ENCODE measurements at places on chromosomes 1 and 21.

DNA sequence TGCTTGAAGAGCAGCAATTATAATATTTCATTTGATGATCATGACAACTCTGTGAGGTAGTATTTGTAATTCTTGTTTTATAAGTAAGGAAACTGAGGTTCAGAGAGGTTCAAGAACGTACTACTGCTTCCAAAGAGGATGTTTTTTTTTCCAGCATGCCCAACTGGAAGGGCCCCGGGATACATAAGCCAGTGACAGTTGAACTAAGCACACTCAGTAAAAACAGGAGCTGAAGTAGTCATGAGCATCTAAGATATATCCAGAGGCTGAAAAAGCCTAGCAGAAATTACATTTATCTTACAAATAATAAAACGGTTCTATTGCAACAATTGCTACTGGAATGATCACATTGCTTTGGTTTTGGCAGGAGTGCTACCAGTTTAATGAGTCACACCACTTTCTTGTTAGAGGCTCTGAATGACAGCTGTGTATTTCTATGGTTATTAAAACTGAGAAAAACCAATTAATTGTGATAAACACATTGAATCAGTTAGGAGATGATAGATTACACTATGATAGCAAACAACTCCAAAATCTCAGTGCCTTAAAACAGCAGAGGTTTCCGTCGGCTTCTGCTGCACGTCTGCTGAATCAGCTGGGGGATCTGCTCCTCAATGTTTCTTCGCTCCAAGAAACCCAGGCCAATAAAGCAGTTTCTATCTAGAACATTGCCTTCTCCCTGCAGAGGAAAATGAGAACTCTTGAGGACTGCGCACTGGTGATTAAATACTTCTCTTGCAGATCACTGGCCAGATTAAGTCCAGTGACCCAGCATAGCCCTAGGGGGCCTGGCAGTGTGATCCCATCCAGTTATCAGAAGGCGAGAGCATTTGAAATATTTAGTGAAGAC, 522.7 kb downstream of the PLPP3 start:
- DNase-seq: no peak

DNA sequence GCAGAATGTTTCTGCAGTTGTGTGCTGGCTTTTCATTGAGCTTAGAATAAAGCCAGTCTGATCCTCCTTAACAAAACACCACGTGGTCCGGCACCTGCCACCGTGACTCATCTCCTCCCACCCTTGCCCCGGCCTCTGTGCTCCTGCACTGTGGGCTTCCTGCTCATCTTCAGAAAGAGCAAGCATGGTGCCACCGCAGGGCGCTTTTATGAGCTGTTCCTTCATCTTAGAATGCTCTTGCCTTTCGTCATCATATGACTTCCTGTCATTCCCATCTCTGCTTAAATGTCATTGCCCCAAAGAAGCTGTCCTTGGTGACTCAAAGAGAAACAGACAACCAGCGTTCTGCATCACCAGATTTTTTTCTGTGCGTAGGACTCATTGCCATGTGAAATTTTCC, 117.8 kb downstream of the HHAT start:
- no peak for DNase-seq

DNA sequence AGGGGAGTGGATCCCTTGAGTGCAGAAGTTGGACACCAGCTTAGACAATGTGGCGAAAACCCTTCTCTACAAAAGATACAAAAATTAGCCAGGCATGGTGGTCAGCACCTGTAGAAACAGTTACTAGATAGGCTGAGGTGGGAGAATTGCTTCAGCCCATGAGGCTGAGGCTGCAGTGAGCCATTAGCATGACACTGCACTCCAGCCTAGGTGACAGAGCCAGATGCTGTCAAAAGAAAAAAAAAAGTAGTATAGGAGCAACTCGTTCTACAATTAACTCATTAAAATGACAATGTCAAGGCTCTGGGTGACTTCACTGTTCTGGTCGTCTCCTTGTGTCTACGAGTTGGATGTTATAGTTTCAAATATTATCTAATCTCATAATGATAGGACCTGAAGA, 370.6 kb upstream of the NCAM2 start:
- DNase-seq: no peak

DNA sequence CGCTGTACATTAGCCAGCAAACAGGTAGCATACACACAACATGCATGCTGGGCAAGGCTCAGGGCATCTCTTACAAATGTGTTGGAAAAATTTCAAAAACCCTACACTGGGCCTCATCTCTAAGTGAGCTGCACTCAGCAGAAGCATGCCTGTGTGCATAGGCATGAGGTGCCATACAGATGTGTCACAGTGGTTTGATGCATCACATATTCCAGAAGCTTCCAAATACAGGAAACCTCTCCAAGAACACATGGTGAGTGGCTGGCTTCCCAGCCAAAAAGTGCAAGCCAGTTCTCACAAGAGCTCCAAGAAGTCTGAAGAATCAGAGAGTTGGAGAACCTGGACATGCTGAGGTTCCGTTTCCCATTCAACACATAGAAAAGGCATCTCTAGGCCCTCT, 58.3 kb downstream of the CD46 start:
- DNase-seq: no peak

GRCh38 chr1:160981584-160982411, 27.2 kb upstream of the ITLN2 start:
- no peak for DNase-seq

DNA sequence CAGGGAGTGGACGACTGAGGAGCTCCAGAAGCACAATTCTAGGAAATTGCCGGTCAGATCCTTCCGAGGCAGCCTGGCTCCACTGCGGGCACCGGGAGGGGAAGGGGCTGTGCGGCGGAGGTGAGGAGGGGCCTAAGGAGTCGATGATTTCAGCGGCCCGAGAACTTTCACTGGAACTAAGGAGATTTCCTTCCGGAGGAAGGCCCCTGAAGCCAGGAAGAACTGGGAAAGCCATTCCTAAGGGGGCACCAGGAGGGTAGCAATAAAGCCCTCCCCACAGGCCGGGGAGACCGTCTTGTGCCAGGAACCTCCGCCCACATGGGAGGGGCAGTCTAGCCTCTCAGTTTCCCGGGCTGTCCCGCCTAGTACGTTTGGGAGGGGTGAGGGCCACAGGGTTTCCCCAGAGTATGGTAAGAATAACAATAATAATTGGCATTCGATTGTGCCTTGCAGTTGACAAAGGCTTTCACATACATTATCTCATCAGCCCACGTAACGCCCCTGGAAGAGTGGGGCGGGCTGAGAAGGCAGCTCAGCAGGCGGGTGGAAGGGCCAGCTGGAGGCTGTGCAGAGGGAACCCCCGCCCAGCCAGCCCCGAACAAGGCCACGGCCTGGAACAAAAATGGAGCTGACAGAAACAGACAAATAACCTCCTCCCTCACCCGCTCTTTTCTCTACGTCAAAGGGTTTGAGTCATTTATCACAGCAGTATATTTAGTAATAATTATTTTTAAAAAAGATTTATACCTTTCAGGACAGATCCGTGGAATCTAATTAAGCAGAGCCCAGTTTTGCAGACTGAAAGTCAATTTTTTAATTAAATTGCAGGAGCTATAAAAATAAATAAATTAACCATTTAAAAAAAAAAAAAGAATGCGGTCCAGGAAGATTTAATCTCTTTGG, 19.8 kb downstream of the NPR1 start:
- DNase-seq: no peak

DNA sequence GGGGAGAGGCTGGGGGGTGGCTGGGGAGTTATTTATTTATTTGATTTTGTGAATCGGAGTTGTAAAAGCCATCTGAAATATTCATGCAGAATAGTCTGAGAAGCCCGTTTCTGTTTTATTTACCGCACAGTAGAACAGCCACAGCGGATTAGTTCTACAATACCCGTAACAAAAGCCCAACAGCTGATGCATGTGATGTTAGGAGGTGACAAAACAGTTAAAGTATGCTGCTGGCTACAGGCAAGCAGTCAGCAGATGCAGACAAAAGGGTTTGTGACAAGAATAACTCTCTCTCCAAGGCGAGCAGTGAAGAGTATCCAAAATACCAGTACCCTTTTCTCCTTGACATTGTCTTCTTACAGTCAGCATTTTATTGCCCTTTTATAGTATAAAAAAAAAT, 42.0 kb downstream of the PROX1 start:
- DNase-seq: no peak

- DNase-seq: no peak
These were observed 38.6 kb downstream of the KIAA1614 start for GRCh38 chr1:180951186-180951745.

DNA sequence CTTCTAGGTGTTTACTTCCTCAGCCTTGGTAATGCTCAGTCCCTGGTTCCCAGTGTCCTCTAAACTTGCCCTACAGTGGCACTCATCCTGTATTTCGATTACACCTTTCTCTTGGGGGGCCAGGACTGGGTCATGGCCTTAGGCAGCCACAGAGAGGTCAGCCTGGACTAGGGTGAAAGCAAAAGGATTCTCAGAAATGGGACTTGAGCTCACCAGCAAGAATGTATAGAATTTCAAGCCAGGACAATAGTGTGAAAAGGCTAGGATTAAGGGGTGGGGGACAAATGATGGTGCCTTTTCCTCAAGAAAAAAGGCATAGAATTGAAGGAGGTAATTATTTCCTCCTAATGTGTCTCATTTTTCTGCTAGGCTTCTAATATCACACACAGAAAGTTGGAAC, 166.8 kb upstream of the RUNX1 start:
- no peak for DNase-seq

DNA sequence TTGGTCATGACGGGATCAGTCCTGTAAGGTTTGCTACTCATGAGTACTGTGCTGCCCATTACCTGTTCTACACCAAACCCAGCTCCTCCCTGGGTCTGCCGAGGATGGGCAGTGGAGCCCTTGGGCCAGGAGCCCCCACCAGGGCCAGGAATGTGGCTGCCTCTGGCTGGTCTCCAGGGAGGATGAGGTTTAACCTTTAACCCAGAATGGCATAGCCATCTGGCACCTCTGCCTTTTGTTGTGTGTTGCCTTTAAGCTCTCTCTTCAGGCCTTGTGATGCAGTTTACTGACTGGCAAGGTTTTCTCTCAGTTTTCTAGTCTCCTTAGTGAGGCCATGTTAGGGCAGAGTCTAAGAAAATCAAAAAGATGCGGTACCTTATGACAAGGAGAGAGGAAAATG, 38.6 kb downstream of the SIPA1L2 start:
- no peak for DNase-seq

DNA sequence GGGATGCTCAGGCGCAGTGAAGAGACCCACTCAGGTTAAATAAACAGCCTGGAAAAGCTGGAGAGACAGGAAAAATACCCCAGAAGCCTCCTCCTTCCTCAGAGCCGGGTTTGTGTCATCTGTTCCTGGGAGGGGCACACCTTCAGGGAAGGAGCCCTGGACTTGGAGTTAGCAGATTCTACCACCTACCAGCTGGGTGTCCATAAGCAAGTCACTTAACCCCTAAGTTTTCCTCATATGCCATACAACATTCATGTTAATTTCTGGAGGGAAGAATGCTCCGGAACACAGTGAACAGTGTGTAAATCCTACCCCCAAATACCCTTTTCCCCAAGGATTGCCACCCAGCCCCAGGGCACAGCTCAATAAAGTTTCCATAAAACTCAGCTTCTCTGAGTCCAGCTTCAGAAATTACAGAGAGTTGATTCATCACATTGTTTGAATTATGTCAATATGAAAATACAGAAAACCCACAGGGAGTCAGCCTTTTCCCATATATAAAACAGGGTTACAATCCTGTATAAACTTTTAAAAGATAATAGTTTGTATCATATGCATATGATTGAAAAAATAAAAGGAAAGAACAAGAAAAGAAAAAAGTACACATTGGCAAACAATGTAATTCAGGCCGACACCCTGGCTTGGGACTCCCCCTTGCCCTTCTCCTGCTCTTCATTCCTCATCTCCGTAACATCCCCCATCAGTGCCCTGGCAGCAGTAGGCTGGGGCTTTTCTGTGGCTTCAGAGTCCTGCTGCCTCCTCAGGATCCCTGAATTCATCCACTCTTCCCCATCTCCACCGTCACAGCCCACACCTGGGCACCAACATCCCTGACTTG, 291.8 kb upstream of the USP24 start:
- no peak for DNase-seq

DNA sequence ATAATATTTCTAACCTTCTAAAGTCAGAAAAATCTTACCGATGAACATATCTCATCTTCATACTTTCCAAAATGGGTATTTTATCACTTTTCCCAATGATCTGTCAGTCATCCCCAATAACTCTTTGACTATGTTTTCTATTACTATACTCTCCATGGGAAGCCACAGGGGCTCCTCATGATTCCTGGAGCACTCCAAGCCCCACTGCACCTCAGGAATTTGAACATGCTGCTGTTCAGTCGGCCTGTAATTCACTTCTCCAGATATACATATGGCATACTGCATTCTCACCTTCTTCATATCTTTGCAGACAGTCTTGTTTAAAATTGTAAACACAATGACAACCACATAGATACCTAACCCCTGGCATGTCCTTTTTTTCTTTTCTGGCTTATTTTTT, 333.0 kb downstream of the BRINP3 start:
- DNase-seq: no peak

DNA sequence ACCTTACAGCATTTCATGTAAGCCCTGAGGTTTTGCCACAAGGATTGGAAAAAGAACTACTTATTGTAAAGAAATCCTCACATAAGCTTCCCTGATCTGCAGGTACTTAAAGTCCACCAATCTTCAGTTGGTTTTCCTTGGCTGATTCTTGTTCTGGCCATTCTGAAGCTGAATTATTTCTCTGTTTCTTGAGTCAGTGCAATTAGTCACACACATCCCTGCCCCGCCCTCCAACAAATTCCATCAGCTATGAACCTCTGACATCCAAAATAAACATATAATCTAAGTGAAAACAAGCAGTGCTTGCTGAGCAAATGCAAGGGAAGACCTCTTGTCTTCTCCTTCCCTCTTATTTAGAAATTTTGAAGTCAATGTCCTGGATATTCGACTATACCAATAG, 8.2 kb upstream of the FNDC7 start:
- no peak for DNase-seq

DNA sequence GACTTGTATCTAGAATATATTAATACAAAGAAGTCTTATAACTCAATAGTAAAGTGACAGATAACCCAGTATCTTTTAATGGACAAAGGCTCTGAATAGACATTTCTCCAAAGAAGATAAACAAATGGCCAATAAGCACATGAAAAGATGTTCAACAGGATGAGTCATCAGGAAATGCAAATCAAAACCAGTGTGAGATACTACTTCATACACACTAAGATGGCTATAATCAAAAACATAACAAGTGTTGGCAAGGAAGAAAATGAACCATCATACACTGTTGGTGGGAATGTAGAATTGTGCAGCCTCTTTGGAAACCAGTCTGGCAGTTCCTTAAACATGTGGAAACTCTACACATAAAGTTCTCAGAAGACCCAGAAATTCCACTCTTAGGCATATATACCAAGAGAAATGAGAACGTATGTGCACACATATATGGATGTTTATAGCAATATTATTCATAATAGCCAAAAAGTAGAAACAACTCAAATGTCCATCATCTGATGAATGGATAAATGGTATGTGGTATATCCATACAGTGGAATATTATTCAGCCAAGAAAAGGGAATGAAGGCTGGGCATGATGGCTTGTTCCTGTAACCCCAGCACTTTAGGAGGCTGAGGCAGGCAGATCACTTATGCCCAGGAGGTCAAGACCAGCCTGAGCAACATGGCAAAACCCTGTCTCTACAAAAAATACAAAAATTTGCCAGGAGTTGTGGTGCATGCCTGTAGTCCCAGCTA, 9.9 kb upstream of the MPL start:
- DNase-seq: no peak

GRCh38 chr1:206694171-206695124, 9.7 kb downstream of the MAPKAPK2 start:
- no peak for DNase-seq

- no peak for DNase-seq
These were observed 51.5 kb downstream of the PSMG1 start for GRCh38 chr21:39131791-39132190.
